Lower leg skin (tissue), 4 donors: ENCODE measurements at places on chromosomes 5 and 9. TPM values are rescaled to one million over a fixed set of nuclear protein-coding genes. Genes with fewer than 3 reads are reported as not detected.
A peak's percentile ranks its signal among the peaks of the same experiment; 100 is the strongest.

The SLC9A3 gene
- 7.1 TPM for total RNA-seq

The TMC1 gene
- total RNA-seq = 0.13 TPM

The TRAF1 gene
- total RNA-seq = 4.5 TPM

The EPB41L4B gene
- total RNA-seq = 31.6 TPM

- peak; percentile 80 for DNase-seq
These were observed 203.4 kb downstream of the GADD45G start for GRCh38 chr9:89808076-89808755.

DNA sequence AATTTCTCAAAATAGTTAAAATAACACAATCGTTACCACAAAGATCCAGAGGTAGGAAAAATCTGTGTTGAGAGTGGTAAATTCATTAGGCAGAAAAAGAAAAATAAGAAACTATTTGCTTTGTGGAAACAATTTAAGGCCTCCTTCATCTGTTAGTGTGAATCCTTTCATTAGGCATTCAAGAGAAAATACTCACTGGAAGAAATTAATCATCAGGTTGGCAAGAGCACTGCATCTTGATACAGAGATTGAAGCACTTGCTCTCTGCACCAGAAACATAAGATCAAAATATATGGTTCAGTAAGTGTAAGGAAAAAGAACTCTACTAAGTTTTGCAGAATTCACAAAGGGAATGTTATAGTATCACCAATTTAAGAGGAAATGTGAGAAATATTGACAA is 44.4 kb downstream of the TTC39B start:
- no peak for DNase-seq

GRCh38 chr5:166624573-166624972 is 1666.9 kb upstream of the WWC1 start:
- DNase-seq = no peak

DNA sequence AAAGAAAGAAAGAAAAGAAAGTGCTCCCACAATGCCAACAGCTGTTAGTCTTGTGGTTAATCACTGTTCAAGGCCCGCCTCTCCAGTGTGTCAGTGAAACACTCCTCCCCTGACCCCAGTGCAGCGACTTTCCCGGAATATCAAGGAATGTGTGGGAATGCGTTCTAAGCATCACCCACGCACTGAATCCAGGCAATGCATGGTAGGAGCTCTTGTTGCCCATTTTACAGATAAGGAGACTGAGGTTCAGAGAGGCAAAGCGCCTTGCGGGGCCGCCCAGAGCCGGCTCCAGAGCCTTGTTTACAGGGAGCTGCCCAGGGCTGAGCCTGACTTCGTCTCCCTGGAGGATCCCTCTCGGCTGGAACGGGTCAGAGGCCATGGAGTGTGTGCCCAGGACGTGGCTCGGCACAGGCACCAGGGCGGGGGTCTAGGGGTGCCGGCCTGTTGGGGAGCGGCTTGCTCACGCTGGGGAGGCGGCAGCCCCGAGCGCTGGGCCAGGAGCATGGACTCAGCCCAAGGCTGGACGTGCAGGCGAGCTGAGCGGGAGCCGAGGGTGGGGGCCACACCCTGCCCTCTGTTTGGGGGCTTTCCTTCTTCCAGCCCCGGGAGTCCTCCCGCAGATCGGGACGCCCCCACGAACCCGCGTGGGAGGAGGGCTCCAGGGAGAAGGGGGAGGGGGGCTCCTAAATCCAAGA is 823 bp downstream of the ST6GALNAC6 start:
- no peak for DNase-seq

- DNase-seq = no peak
These were observed 124.7 kb upstream of the NIPBL start for GRCh38 chr5:36751886-36752285.

GRCh38 chr5:172194985-172195774 is 1.2 kb downstream of the EFCAB9 start:
- peak; percentile 28 for DNase-seq

GRCh38 chr5:171438738-171439137 is 19.3 kb downstream of the FGF18 start:
- no peak for DNase-seq

- DNase-seq = peak; percentile 47
These were observed 541 bp downstream of the GNPDA1 start for GRCh38 chr5:142012186-142012785.

DNA sequence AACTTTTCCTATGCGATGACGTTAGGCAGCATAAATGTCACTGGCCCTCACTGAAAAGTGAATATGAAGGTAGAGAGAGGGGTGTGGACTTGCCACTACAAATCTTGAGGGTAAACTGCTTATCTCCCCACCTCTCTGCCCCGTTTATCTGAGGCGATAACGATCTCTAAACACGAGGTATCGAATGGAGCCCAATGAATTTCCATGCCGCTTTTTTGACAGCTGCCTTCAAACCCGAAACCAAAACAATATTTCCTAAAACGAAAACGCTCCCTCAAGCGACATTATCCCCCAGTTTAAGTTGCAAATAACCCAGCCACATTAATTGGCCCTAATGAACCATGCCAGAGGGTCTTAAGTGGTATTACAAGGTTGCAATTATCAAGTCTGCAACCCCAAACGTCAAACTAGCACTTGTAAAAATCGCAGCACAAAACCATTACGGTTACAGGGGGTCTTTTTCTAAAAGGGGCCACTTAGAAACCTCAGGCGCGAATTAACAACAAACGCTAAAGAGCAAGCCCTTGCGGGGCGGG is 1.4 kb downstream of the NR3C1 start:
- no peak for DNase-seq

DNA sequence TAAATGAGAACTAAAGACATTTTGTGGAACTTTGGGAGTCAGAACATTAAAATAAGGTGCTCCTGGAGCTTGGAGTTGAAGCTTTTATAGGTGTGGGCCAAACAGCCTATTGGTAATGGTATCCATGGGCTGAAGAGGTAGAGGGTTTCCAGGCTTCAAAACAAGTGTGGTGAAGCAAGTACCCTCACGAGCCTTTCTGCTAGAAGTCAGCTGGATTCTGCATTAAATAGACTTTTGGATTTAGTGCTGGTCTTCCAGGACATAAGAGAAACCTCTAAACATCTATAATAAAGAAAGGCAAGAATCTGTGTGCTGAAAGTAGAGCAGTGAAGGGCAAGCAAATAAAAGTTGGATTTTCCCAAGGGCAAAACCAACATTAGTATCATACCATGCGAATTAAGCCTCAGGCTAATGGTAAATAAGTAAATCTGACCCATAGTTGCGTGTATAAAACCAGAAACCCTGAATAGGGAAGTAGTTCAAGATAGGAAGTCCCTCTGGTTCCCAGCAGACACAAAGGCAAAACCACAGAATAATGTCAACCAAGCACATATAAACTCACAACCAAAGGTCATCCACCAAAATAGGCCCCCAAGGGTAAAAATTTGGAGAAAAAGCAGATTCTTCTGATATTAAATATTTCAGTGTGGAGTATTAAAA is 306.3 kb downstream of the TLE4 start:
- no peak for DNase-seq

DNA sequence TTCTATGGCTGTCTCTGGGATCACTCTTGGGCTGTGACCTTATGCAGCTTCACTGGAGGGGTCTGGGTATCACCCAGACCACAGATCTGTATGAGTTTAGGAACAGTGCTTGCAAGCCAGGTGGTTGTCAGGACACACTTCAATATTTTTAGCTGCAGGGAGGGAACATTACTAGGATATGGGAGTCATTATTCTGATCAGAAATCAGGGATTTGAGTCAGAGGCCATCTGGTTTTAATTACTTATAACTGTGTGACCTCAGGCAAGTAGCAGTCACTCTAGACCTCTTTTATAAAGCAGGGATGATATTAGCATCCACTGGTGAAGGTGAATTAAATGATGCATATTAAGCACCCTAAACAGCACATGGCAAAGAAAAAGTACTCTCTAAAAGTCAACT is 60.1 kb upstream of the NMUR2 start:
- DNase-seq = no peak

DNA sequence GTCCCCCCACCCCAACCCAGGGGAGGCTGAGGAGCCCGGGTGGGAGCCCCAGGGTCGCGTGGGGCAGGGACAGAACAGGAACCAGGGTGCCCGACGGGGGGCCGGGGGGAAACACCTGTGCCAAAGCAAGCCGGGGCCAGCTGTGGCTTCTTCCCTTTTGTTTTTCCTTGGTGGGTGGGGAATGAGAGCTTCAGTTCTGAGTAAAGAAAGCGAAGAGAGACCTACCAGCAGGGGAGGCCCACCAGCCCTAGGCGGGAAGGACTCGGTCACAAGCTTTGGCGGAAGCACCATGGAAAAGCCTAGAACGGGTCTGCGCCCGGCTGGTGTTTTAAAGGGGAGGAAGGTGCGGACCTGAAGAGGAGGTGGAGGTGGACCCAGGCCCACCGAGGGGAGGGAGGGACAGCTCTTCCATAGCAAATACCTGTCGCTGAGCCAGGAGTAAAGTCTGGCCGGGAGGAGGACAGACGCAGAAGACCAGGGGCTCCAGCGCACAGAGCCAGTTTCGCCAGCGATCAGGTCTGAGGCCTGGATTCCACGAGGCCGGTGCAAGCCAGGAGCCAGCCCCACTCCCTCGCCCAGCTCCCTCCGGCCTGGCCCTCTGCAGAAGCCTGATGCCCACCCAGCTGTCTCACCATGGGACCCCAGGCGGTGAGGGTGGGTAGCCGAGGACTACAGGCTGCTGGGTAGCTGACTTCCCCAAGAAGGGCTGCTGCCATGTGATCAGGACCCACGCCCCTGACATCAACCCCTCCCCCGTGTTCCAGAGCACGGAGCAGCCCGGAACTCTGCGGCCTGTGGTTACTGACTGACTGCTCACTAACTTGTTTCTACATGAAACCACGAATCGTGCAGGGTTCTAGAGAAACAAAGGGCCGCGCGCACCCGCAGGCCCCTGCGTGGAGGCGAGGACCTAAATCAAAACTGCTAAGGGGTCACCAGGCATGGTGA is 849 bp upstream of the MGAT1 start:
- peak; percentile 96 for DNase-seq

DNA sequence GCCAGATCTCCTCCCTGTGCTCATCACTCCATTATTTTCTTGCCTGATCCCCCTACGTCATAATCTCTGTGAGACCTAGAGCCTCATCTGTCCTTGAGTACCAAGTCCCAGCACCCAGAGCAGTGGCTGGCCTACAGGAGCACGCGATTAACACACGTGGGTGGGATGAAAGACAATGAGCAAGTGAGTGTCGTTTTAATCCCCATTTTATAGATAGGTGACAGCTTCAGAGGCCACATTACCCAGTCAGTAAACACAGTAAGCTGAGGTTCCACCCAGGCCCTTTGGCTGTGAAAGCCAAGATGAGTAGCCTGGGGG is 17.3 kb downstream of the TRUB2 start:
- no peak for DNase-seq

DNA sequence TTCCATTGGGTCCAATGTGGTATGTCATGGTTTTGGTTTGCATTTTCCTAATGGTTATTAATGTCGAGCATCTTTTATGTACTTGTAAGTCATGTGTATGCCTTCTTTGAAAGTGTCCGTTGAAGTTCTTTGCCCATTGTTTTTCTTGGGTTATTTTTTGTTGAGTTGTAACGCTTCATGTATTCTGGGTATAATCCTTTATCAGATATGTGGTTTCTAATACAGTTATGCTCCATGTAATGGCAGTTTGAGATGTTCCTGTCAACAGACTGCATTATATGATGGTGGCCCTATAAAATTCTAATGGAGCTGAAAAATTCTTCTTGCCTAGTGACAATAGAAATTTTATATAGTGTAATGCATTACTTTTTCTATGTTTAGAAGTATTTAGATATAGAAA is 17.2 kb downstream of the RIC1 start:
- no peak for DNase-seq

- no peak for DNase-seq
These were observed 44.2 kb downstream of the NIPSNAP3B start for GRCh38 chr9:104808035-104808614.

DNA sequence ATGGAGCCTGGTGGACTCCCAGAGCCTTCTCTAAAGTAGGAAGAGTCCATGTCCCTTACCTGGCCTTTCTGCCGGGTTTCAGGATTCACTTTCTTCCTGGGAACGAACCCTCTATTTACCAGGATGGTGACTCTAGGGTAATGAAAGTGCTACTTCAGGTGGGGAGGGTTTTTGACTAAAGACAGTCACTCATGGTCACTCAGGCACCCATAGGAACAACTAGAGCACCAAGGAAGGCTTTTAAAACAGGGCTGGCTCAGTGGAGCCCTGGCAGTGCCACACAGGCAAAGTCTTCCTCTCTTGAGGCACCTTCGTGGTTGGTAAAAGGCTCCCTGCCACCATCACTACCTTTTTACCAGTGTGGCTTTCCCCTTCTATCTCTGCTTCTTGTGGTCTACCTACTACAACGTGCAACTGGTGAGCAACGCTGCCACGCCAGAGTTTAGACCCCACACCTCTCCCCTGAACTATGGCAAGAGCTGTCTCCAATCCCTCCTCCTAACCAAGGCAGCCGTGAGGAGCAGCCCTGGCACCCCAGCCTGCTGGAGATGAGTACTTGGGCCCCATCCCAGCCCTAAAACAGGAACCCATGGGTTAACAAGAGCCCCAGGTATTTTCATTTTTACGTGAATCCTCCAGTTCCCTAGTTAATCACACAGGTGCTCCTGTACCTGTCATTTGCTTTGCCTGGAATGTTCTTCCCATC is 3.5 kb downstream of the SURF1 start:
- DNase-seq = no peak

GRCh38 chr5:80654054-80654390 is 430 bp upstream of the MSH3 start:
- no peak for DNase-seq

DNA sequence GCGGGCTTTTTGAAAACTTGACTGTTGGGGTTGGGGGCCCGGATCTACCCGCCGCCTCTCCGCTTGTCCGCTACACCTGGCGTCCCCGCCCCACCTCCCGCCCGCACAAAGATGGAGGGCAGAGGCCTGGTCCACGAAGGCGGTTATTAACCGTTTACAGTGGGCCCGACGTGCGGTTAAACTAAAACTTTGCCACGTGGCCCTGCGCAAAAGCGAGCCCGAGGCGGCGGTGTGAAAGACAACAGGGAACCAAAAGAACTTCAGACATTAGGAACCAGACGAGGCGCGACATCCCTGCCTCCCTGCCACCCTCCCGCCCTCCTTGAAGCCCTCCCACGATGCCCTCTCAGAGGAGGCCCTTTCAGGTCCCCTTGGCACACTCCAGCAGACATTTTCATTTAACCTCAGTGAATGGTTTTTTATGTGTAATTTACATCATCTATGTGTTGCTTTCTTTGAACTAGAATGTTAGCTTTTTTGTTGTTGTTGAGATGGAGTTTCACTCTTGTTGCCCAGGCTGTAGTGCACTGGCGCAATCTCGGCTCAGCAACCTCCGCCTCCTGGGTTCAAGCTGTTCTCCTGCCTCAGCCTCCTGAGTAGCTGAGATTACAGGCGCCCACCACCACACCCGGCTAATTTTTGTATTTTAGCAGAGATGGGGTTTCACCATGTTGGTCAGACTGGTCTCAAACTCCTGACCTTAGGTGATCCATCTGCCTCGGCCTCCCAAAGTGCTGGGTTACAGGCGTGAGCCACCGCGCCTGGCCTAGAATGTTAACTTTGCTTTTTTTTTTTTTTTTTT is 999 bp upstream of the HNRNPA0 start:
- no peak for DNase-seq

DNA sequence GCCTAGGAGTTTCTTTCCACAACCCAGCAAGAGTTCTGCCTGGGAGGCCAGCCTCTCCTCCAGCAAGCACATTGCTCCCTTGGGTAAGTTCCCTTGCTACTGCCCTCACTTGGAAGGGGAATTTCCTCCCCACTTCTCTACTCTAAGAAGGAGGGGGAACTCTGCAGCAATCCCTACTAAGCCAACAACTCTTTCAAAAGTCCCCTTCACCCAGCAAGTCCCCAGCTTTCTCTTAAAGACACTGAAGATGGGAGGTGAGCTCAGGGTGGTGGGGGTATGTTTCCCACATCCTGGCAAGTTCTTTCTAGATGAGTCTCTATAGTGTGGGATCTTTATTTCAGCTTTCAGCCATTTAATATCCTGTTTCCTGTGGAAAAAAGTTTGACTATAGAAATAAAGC is 49.0 kb downstream of the PDE8B start:
- no peak for DNase-seq
